ENCODE measurements at places on chromosomes 3 and 15. TPM values are rescaled to one million over a fixed set of nuclear protein-coding genes. Genes with fewer than 3 reads are reported as not detected.

The KIAA1143 gene
- polyA plus RNA-seq = 24.1 TPM

The GOLGA6L4 gene
- not detected for polyA plus RNA-seq

The GHRL gene
- 3.2 TPM for polyA plus RNA-seq

- H3K36me3 ChIP-seq = no peaks in the 10 kb centered on the region
- H3K27me3 ChIP-seq = no peaks in the 10 kb centered on the region
- DNase-seq = no peak
- H3K4me1 ChIP-seq = peaks cover 1% of the 10 kb centered on the region
Observed at GRCh38 chr3:53833700-53834099, 12.5 kb downstream of the CHDH start.

GRCh38 chr15:92906563-92907081, 6.5 kb downstream of the CHD2 start:
- H3K27me3 ChIP-seq = no peaks in the 10 kb centered on the region
- H3K4me3 ChIP-seq = peak overlapping the region; percentile 100
- H3K4me1 ChIP-seq = peaks cover 83% of the 10 kb centered on the region
- peaks cover 46% of the 10 kb centered on the region for H3K36me3 ChIP-seq

DNA sequence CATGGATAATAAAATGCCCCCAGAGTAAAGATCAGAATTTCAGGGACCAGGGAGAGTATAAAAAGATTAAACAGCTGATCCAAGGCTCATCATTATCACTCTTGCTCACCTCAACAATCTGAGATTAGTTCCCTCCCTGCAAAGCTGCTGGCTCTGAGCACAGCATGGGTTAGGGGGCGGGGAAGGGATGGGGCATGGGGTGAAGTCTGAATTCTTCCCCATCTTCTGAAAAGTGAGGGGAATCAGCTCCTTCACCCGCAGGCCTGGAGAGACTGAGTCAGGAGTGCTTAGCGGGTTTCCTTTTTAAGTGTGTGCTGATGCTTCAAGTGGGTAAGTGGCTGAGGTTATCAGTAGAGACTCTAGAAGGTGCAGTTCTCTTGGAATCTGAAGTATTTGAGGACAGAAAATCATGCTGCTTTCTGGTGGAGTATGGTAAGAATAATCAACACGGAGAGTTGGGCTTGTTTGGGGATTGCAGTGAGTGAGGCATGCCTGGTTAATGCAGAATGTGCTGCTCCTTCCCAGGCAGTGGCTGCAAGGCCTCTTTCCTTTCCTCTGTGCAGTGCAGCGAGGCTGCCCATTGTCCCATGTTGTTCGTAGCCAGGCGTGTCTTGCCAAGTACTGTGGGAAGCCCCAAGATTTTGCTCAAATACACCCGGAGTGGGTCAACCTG, 59.2 kb upstream of the TRAK1 start:
- no peak overlapping the region for H3K4me3 ChIP-seq
- H3K27ac ChIP-seq = no peak overlapping the region
- H3K36me3 ChIP-seq = peaks cover 26% of the 10 kb centered on the region
- no peaks in the 10 kb centered on the region for H3K27me3 ChIP-seq
- H3K4me1 ChIP-seq = peaks cover 48% of the 10 kb centered on the region

DNA sequence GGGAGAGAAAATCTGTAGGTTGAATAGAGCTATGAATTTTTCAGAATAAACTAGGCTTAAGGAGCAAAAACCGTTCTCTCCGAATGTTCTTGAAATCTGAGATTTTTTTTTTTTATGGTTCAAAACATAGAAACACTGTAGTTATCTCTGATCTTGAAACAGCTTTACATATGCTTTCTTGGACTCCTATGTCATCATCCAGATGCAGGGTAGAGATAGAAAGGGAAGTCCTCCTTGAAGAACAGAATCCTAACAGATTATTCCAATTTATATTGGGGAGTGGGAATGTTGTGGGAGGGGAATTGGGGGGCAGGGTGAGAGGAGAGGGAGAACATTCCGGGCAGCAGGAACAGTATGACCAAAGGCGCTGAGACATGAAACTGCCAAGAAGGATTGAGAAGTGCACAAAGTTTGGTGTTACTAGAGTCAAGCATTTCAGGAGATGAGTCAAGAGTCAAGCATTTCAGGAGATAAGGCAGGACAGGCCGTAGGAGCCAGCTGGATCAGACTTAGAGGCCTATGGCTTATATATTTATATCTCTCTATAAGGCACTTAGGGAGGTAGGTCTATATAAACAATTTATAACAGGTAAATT, 21.9 kb upstream of the ST3GAL6 start:
- no peak overlapping the region for H3K4me3 ChIP-seq
- H3K27ac ChIP-seq = no peak overlapping the region
- no peak for DNase-seq
- H3K27me3 ChIP-seq = peaks cover 11% of the 10 kb centered on the region
- H3K4me1 ChIP-seq = no peaks in the 10 kb centered on the region

- no peak overlapping the region for H3K4me3 ChIP-seq
- no peak for DNase-seq
- H3K4me1 ChIP-seq = no peaks in the 10 kb centered on the region
- peaks cover 40% of the 10 kb centered on the region for H3K27me3 ChIP-seq
- no peaks in the 10 kb centered on the region for H3K36me3 ChIP-seq
Observed at GRCh38 chr15:101398247-101398646, 91.3 kb downstream of the PCSK6 start.

DNA sequence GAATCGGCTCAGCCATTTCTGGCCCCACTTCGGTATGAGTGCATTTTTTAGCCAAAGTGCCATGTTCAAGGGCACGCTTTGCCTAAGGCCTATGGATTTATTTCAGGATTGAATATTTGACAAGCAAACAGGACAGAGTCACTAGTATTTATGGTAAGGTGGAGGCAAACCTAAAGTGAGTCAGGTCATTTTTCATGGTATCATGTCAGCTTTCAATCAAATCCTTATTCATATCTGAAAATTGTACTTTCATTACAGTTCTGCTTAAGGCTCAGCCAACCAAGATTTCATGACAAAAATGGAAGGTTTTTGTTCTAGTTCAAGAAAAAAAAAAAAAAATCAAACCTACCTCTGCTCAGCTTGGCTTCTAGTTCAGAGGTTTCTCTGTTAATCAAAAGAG, 30.5 kb upstream of the ICE2 start:
- H3K4me3 ChIP-seq = no peak overlapping the region
- DNase-seq = no peak
- H3K4me1 ChIP-seq = peaks cover 60% of the 10 kb centered on the region
- H3K27me3 ChIP-seq = no peaks in the 10 kb centered on the region

DNA sequence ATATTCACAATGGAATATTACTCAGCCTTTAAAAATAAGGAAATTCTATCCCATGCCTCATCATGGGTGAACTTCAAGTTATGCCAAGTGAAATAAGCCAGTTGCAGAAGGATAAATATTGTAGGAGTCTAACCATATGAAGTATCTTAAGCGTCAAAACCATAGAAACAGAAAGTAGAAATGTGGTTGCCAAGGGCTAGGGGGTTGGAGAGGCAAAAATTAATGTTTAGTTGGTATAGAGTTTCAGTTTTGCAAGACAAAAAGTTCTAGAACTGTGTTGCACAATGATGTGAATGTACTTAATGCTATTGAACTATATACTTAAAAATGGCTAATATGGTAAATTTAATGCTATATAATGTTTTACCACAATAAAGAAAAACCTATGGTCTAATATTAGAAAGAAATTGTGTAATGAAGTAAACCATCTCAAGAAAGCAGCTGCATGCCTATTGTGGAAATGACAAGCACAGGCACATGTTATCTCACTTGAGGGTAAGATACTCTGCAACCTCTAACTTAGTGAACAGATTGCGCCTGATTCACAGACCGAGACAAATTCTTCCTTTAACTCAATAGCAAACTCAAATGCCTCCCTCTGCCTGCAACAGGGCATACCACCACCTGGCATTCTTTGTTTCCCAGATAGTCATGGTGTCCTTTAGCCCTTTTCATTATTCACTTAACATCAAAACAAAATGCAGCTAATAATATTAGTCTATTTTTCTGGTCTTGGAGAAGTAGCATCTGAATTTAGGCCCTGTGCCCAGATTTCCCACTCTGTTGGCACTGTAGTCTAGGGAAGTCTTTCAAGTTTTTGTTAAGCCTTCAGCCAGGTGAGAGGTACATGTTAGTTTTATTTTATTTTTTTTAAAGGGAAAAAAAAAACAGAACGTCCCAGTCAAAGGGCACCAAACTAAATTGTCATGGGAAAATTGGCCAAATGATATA, 80.2 kb upstream of the ACP3 start:
- H3K4me1 ChIP-seq = no peaks in the 10 kb centered on the region
- H3K36me3 ChIP-seq = no peaks in the 10 kb centered on the region
- no peak for DNase-seq
- H3K27me3 ChIP-seq = peaks cover 9% of the 10 kb centered on the region

- peaks cover 32% of the 10 kb centered on the region for H3K36me3 ChIP-seq
- H3K4me1 ChIP-seq = peaks cover 96% of the 10 kb centered on the region
- H3K4me3 ChIP-seq = peak overlapping the region; percentile 77
- H3K27ac ChIP-seq = peak overlapping the region; percentile 87
Observed at GRCh38 chr15:60551781-60552161, 72.8 kb upstream of the ICE2 start.

- peaks cover 36% of the 10 kb centered on the region for H3K4me1 ChIP-seq
- peak overlapping the region; percentile 85 for H3K4me3 ChIP-seq
- peak; percentile 10 for DNase-seq
Observed at GRCh38 chr15:70474471-70475406, 288.6 kb downstream of the UACA start.

DNA sequence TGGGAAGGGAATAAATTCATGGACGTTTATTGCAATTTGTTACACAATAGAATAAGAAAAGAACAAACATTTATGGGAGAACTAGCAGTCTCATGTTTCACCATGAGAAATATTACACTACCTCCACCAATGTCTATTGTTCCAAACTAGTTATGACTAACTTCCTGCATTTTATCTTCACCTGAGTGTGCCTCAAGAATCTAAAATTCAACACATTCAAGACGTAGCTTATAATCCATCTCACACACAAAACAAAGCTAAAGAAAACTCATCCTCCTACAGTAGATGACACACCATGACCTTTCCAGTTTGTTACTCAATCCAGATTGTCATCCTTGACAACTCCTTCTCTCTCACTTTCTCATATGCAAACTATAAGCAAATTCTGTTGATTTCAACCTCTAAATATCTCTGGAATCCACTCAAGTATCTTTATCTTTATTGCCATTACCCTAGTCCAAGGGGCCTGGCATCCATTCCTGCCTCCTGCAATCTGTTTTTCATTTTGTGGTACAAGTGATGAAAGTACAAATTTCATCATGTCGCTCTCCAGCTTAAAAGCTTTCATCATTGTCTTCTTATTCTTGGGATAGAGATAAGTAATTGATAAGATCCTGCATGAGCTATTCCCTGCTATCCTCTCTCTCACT, 229.9 kb downstream of the NR2F2 start:
- DNase-seq = no peak
- no peaks in the 10 kb centered on the region for H3K4me1 ChIP-seq
- no peak overlapping the region for H3K4me3 ChIP-seq
- H3K27ac ChIP-seq = no peak overlapping the region

DNA sequence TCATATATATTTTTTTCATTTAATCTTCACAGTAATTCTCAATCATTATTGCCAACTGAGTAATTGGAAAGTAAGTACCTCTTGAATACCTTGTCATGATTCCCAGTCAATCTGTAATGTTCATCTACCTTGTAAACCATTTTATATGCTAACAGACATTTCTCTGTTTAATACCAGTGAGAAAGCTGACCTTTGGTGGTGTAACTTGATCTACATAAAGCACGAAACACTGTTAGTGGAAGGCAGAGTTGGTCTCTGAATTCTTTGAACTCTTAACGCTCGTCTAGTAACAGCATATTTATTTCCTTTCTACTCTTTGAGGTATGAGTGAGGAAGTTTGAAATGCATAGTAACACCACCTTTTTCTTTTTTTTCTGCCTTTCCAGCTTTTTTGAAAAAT, 59.5 kb downstream of the SLC25A26 start:
- peaks cover 36% of the 10 kb centered on the region for H3K4me1 ChIP-seq
- H3K36me3 ChIP-seq = peaks cover 4% of the 10 kb centered on the region
- no peak for DNase-seq
- peak overlapping the region; percentile 78 for H3K27ac ChIP-seq

- no peak for DNase-seq
- H3K4me3 ChIP-seq = no peak overlapping the region
- no peaks in the 10 kb centered on the region for H3K27me3 ChIP-seq
- no peak overlapping the region for H3K27ac ChIP-seq
- peaks cover 49% of the 10 kb centered on the region for H3K4me1 ChIP-seq
Observed at GRCh38 chr3:30597769-30598134, 8.6 kb upstream of the TGFBR2 start.

- H3K4me3 ChIP-seq = no peak overlapping the region
- no peaks in the 10 kb centered on the region for H3K4me1 ChIP-seq
- no peaks in the 10 kb centered on the region for H3K36me3 ChIP-seq
- H3K27me3 ChIP-seq = no peaks in the 10 kb centered on the region
- no peak for DNase-seq
Observed at GRCh38 chr3:67245545-67245944, 247.4 kb downstream of the KBTBD8 start.

DNA sequence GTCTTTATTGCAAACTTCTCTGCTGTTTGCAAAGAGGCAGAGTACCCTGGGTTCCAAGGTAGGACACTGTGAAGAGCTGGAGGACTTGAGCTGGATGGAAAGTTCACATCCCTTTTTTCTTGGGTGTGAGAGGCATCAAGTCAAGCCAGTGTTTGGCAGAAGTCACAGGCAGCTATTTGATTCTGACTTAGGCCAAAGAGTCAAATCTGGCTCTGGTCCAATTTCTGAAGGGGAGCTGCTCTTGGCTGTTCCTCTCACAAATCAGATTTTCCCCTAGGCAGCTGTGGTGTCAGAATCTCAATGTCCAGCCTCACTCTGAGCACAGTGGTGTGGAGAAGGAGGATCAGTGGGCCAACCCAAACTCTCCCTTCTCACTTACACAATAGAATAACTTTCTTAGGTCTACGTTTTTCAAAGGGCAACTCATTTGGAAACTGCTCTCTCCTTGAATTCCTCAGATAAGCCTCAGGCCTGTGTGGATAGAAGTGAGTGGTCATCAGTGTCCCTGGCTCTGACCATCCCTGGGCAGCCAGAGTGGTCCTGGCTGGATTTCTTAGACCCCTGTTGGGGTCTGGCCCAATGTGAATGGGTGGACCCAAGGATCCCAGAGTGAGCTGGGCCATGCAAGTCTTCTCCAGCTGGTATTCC, 18.2 kb upstream of the AMOTL2 start:
- no peak overlapping the region for H3K4me3 ChIP-seq
- no peak overlapping the region for H3K27ac ChIP-seq
- DNase-seq = no peak
- no peaks in the 10 kb centered on the region for H3K36me3 ChIP-seq

DNA sequence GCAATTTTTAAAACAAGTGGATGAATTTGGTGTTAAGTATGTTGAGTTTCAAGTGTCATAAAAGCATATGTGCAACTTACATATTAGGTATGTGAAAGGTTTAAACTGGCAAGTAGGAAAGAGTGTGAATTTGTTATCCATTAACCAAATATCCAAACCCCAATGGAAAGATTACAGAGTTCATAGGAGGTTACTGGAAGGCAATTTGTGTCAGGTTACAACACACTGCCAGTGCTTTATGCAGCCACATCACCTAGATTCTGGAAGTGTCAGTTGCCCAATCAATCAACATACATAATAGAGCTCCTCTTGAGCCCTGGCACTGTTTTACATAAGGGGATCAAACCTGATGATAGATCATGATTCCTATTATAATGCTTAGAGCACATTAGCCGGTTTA, 261.0 kb downstream of the ROBO1 start:
- no peaks in the 10 kb centered on the region for H3K36me3 ChIP-seq
- DNase-seq = no peak
- H3K27ac ChIP-seq = no peak overlapping the region
- H3K4me3 ChIP-seq = no peak overlapping the region
- H3K27me3 ChIP-seq = no peaks in the 10 kb centered on the region
- no peaks in the 10 kb centered on the region for H3K4me1 ChIP-seq

GRCh38 chr3:16302082-16302631, 37.1 kb downstream of the OXNAD1 start:
- H3K4me1 ChIP-seq = peaks cover 98% of the 10 kb centered on the region
- peaks cover 92% of the 10 kb centered on the region for H3K36me3 ChIP-seq
- no peaks in the 10 kb centered on the region for H3K27me3 ChIP-seq
- peak overlapping the region; percentile 96 for H3K27ac ChIP-seq
- H3K4me3 ChIP-seq = peak overlapping the region; percentile 84
- DNase-seq = no peak
